ENCODE measurements at places on chromosomes 12 and 14.

- DNase-seq: peak; percentile 72
Observed at GRCh38 chr14:20614038-20614840, 23.1 kb upstream of the RNASE12 start.

- peak; percentile 68 for DNase-seq
Observed at GRCh38 chr12:58425481-58426392, 484.4 kb downstream of the ATP23 start.

- no peak for DNase-seq
Observed at GRCh38 chr14:73741876-73742519, 27.8 kb upstream of the PNMA1 start.

GRCh38 chr12:10690906-10691305, 17.1 kb upstream of the STYK1 start:
- no peak for DNase-seq

- DNase-seq: no peak
Observed at GRCh38 chr12:3747543-3747942, 5.4 kb downstream of the CRACR2A start.

- DNase-seq: no peak
Observed at GRCh38 chr12:52395761-52396434, 10.2 kb downstream of the KRT82 start.

- no peak for DNase-seq
Observed at GRCh38 chr12:66367015-66367667, 64.8 kb downstream of the HELB start.

DNA sequence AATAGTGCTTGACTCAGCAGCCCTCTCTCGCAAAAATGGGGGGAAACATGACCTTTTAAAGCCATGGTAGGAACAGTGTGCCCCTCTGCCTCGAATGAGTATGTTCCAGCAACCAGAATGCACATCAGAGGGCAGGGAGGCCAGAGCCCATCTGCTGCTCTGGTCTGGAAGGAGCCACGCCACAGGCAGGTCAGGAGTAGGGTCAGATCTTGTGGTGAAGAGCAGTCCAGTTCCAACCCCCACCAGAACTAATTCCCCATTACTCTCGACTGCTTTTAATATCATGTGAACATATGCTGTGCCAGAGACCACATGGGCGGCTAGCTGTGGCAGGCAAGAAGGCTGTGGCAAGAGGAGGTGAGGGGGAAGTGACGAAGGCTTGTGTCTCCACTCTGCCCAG, 34.6 kb upstream of the TMX1 start:
- no peak for DNase-seq

- no peak for DNase-seq
Observed at GRCh38 chr12:62361048-62361447, 100.8 kb downstream of the USP15 start.

DNA sequence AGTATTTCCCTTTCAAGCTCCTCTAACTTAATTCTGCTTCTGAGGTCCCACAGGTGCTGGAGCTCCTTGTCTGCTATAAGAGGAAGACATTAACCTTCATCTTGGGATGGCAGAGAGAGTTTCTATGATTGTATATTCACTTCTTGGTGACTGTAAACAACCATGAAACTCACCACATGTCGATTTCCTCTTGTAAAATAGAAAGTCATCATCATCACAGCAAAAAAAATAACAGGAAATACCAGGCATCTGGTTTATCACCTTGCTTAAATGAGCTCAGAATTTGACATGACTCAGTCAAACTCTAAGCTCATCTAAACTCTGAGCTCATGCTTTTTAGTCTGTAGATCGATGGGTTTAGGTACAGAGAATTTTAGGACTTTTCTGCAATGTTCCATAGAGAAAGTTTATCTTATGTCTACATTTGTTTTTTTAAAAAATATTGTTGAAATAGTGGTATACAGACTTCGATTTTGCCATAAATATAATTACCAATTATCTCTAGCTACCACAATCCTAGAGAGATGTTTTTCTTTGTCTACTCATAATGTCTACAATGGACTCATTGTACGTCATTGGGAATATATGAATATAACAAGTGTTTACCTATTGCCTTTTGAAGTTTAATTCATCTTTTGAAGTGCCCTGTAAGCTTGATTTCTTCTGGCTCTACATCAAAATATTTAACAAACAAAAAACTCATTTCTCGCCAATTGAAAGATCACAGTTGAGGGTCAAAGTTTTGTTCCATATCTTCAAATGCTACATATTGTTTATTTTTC, 58.4 kb downstream of the IGF1 start:
- DNase-seq: no peak

- no peak for DNase-seq
Observed at GRCh38 chr12:45302621-45303369, 86.9 kb downstream of the ANO6 start.

GRCh38 chr14:20631023-20631879, 10.2 kb downstream of the OR6S1 start:
- DNase-seq: peak; percentile 74

DNA sequence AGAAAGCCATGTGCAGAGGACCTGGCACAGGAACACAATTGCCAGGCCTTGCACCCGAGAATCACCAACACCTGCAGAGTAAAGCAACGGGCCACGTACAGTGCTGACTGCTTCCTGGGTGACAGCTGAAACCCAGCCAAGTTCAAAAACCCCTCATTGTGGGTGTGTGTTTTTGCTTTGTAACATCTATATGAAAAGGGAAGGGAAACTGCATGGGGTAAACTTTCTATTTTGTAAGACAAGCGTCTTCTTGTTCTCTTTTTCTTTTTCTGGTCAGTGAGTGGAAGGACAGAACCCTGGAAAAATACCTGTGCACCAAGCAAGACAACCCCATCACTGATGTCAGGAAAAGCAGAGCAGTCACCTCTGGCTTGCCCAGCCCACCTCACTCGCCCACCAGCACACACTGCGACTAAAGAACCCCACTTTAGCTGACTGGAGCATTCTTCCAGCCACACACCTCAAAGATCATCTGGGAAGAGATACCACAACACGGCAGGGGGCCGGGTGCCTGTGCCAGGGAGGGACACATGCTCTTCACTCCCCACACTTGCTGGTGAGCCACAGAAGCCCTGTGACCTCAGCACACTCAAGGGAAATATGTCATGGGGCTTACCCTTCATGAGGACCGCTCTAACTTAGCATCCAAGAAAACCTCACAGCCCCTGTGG, 172.3 kb downstream of the NDUFA12 start:
- DNase-seq: no peak

DNA sequence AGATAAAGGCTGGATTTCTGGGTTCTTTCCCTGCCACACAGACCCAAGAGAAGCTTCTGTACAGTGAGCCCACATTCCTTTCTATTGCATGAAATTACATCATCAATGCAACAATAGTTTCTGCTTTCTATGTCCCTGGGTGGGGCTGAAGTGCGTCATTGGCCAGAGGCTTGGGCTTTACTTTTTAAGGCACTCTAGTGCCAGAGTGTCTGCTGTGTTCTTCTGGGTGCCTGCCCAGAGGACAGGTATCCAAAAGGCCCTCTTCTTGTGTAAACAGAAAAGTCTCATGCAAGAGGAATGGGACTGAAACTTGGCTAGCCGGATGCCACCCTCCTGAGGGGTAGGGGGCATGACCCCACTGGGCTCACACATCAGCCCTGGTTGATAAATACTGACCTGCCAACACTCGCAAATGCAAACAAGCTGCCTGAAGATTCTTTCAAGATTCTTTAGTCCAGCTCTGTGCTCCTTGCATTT, 5.9 kb downstream of the KRT86 start:
- peak; percentile 88 for DNase-seq

DNA sequence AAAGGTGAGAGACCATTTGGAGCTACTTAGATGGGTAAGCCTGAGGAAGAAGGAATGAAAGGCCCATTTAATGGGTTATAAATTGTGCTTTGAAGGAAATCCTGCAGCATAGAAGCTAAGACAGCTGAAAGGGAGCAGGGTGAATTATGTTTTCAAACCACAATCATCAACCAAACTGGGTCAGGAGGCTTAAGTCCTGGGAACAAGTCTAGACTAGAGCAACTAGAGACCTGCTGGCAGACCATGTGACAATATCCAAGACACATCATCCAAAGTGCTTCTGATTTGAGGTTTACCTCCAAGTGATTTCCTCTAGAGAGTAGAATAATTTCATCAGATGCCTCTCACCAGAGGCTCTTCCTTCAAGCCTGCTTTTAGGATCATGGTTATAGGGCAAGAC, 53.7 kb downstream of the MAP3K9 start:
- DNase-seq: no peak

DNA sequence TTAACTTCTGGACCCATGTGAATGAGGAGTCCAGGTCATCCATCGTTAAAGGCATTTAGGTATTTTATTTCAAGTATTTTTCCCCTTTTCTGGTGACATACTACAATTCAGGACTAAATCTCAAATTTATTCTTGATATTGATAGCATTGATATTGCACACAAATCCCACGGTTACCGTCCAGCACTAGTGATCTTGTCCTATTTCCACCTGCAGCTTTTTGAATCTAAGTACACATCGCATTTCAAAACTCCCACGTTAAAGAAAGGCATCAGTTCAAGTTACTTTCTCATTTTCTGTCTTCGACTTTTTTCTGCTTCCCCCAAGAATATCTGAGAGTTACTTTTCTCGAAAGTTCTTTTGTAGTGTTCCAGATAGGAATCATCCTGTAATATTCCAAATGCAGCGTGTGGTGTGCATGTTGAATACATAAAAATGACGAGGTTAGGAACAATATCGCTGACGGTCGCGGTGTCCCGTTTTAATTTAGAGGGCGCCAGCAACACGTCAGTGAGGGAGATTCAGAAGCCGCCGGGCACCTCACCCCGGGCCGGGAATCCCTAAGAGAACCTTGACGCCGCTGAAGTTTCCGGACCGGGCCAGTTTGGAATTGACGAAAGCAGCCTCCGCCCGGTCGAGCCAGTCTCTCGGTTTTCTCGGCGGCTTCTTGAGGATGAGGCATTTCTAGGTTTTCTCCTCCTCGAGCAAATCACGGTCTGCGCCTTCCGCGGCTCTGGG, 569 bp upstream of the RGS6 start:
- DNase-seq: no peak

GRCh38 chr12:47742253-47742825, 16.3 kb downstream of the RAPGEF3 start:
- peak; percentile 31 for DNase-seq

DNA sequence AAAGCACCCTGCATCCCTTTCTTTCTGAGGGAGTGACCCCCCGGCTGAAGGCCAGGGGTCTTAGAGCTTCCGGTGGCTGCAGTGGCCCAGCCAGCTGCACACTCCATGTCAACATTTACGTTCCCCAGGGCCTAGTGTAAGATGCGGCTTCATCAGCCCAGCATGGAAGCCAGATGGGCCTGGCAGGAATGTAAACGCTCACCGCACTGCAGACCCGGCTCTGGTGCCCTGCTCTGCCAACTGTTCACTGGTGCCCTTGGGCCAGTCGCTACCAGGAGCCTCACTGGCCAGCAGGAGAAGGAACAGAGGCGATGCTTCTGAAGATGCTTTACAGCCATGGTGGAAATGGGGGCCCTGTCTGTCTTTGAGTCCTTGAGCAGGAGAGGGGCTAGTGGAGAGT, 8.6 kb upstream of the TMEM119 start:
- no peak for DNase-seq

- no peak for DNase-seq
Observed at GRCh38 chr14:58249611-58250010, 5.0 kb downstream of the PSMA3 start.

DNA sequence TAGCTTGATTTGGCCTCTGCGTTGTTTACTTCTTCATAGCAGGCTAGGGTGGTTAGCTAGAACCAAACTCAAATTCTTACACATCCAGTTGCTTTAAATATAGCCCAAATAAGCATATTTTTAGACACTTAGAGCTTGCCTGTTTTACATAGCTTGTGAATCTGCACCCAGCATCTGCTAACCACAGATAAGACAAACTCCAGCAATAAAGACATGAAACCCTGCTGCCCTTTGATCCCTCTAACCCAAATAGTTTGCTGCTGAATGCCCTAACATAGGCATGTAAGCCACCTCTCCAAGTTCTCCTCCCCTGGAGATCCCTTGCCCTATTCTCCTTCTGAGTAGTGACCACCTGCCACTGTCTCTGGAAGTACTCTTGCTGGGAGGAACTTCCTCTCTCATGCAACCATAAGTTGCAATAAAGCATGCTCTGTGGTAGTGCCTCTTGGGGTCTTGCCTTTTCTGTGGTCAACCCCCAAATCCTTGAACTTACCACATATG, 185.6 kb downstream of the TMEM117 start:
- DNase-seq: no peak

DNA sequence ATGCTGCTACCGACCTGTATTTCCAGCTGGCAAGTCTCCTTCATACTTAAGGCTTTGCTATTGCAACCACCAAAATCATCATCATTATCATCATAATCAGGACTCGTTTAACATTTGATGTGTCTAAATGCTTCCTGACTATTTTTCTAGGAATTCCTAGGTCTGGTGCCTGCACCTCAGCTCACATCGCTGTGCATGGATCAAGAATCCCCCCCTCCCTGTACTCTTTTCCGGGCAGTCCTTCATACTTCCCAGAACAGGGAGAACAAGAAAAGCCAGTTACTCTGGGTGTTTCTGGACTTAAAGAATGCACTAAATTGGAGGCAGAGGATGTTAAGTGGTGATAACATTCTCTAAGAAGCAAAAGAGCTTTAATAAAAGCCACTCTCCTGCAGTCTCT, 9.4 kb downstream of the ERP27 start:
- no peak for DNase-seq

DNA sequence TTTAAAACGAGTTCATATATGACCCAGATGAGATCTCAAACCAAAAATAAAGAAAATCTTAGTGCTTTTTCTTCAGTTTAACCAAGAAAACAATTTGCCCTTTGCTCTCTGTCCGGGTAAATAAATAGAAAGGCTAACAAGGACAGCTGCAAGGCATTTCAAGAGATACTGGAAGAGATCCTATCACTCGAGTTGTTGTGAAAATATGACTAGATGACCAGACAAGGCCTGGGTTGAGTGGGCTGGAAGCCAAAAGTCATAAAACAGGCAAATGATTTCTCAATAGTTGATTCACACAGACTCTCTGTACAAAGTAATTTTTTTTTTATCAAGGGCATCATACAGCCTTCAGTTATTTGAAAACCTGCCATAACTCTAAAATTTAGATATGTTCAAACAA, 55.9 kb upstream of the AVPR1A start:
- no peak for DNase-seq

DNA sequence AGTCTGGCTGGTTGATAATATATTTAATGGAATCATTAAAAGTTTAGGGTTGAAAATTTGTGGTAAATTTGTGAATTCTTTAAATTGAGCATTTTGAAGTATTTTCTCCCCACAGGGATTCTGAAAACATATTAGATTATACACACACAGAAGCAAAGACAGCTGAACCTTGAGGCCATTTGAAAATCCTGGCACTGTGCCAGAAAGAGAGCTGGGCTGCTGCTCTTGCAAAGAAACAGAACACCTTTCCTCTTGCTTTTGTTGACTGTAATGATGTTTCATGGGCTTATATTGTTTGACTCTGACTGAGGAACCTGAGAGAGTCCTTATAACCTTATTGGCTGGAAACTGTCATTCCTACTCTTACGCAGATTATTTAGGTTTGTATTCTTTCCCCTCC, 4.8 kb downstream of the RNF34 start:
- no peak for DNase-seq

Data from SW 1271 (cell line).